ENCODE measurements at places on chromosomes 2 and 18.

GRCh38 chr18:32459361-32460101 is 11.2 kb downstream of the GAREM1 start:
- DNase-seq: no peak

GRCh38 chr2:226077841-226078240 is 678.3 kb downstream of the NYAP2 start:
- no peak for DNase-seq

- DNase-seq: no peak
Observed at GRCh38 chr2:197128897-197129296, 181.7 kb downstream of the ANKRD44 start.

- no peak for DNase-seq
Observed at GRCh38 chr2:88896971-88897370, 205.5 kb downstream of the RPIA start.

DNA sequence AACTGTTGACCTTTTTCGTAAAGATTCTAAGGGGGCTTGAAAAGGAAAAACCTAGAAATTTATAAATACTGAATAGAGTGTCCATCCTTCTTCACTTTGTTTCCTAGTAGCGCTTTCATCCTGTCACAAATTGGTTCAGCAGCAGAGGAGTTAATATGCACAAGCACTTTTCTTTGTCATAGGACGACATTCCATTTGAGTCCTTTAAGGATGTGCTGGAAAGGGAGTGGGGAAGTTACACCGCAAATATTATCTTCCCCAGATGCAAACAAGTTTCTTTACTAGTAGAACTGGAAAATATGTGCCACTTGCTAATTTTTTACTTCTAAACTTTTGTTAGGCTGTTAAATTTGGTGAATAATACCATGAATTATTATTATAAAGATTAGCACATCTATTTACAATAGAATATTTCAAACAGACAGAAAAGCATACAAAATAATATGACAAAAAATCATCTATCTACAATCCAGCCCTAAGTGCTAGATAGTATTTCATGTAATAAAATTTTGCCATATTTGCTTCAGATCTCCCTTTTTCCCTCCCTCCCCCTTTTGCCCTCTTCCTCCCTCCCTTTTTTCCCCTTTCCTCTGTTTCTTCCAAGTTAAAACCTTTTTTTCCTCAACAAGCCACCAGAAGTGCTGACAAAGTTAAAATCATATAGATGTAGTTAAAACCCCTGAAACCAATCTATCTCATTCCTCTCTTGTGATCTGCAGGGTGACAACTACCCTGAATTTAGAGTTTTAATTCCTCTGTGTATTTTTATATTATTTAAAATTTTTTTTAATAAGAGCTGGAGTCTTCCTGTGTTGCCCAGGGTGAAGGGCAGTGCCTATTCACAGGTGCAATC is 50.5 kb upstream of the MAP4K3 start:
- no peak for DNase-seq

GRCh38 chr2:56021579-56021978 is 98.0 kb upstream of the EFEMP1 start:
- no peak for DNase-seq

GRCh38 chr2:164514491-164514890 is 106.8 kb downstream of the GRB14 start:
- no peak for DNase-seq

DNA sequence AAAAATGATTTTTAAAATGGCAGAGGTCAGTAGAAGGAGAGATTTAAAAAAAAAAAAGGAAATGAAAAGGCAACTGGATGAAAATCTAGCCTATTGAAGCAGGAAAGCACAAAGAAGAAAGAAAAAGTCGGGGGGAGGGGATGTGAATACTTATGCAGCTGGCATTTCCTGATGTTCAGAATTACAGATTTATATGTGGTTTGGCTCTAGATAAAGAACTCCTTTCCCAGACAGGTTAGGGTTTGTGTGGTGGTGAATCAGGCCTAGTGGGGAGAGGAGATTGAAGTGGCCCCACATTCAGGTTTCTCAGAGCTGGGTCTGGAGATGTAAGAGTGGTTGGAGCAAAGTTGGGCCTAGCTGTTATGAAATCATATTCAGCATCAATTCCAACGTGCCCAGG is 394.4 kb downstream of the FIGN start:
- no peak for DNase-seq

DNA sequence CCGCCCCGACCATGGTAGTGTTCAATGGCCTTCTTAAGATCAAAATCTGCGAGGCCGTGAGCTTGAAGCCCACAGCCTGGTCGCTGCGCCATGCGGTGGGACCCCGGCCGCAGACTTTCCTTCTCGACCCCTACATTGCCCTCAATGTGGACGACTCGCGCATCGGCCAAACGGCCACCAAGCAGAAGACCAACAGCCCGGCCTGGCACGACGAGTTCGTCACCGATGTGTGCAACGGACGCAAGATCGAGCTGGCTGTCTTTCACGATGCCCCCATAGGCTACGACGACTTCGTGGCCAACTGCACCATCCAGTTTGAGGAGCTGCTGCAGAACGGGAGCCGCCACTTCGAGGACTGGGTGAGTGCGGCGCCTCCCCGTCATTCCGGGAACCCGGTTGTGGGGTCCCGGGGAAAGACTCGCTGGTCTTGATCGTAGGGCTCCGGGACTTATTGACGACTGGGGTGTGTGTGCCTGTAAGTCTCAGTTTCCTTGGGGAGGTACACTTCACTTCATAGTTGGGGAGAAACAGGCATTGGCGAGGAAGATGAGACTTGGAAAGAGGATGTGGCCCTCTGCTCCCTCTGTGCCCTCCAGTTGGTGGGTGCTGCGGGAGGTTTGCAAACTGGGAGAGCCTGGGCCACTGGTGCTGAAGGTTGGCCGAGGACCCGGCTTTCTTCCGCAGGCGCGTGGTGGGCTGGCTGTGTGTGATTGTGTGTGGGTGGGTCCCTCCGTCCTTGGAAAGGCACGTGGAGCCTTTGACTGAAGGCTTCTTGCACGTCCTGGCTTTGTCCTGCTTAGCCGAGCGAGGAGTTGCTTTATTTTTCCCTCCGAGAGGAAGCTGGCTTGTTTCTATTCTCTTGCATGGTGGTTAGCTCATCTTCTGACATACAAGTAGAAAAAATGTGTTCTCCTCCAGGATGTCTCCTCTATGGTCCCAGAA is 886 bp downstream of the PRKCE start:
- DNase-seq: no peak

DNA sequence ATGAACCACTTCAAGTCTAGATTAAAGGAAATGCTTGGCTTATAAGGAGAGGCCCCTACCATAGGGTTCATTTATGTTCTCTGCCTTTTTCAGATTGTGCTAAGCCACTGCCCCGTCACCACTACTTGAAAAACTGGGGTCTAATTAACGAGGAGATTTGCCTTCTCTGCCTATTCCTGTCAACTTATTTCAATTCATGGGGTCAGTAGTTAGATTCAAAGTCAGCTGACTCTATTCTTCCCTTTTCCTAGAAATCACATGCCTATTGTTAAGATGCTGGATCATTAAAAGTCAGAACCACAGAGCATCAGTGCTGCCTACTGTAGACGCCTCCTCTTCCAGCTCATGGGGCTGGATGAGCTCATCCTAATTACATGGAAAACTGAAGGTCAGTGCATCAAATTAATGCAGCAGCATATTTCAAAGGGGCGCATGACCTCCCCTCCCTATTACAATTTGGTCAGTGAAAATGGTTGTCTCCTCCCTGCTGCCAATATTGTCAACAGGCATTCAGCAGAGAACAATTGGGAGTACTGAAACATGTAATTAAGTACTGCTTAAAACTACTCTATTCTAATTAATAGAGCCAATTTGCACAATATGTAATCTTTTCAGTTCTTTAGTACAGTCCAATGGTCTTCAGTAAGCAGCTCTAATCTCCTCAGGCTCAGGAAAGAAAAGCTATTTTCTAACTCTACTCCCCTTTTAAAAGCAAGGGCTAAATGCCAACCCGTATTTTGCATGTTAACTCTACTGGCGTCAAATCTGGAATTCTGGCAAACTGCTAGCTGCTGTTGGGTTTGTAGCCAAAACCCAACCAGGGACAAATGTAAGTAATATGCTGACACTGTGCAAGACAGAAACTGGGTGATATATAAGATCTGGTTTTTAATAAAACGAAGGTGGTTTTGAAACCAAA is 117.4 kb upstream of the ITGB6 start:
- DNase-seq: no peak

GRCh38 chr18:36451454-36452251 is 154.1 kb downstream of the FHOD3 start:
- no peak for DNase-seq

- no peak for DNase-seq
Observed at GRCh38 chr2:70247364-70248180, 856 bp downstream of the TIA1 start.

GRCh38 chr18:13514558-13514957 is 211.8 kb downstream of the FAM210A start:
- no peak for DNase-seq

DNA sequence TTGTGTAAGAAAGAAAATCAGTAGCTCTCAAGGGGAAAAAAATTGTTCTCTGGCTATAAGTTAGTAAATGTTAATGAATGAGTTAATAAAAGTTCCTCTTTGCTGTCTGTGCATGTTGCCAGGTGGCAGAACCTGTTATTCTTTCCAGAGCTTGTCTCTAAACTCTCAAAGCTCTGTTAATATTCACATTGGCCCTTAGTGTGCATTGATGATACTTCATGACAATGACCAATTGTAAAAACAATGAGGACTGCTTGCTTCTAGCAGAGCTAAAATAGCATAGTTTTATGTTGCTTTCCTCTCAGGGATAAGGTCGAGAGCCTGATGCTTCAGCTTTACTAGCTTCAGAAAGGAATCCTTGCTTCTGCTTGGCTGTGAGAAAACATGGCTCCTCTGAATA is 91.5 kb downstream of the RAD51AP2 start:
- DNase-seq: no peak

DNA sequence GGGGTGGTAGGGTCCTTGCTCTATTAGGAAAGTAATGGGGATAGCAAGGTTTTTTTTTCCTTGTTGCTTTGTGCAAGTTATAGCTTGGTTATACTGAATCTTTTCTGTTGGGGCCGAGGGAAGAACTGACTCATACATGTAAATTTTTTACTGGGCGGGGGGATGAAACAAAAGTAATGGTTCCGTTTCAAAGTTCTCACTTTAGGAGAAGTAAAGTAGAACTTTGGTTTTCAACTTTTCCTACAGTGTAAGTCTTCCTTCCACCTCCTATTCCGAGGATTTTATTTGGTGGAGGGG is 1.1 kb downstream of the AFTPH start:
- DNase-seq: peak; percentile 9

DNA sequence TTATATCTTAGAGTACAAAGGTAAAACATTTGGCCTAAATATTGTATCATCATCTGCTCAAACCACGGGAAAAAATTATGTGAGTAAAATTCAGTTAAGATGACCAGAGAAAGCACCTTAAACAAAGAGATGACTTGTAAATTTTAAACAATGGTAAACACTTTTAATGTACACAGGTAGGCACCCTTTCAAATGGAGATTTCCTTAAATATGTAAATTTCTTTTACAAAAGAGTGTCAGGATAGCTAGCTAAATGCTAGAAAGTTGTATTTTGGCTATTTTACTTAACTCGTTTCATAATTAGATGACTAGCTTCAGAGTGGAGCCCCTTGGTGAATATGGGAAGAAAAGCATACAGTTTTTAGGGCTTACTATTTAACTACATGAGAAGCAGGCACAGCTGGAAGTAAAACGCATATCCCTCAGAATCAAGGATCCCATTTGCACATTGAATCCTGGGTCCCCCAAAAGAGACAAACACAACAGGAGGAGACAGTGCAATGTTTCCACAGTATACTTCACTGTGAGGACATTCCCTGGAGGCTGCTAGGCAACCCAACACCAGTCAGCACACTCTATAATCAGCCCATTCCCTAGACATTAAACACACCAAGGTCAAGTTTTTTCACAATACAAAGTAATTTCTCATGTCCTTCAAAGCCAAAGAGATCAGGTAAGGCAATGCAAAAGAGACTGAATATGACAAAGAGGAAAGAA is 1154.4 kb downstream of the DPP10 start:
- DNase-seq: no peak

DNA sequence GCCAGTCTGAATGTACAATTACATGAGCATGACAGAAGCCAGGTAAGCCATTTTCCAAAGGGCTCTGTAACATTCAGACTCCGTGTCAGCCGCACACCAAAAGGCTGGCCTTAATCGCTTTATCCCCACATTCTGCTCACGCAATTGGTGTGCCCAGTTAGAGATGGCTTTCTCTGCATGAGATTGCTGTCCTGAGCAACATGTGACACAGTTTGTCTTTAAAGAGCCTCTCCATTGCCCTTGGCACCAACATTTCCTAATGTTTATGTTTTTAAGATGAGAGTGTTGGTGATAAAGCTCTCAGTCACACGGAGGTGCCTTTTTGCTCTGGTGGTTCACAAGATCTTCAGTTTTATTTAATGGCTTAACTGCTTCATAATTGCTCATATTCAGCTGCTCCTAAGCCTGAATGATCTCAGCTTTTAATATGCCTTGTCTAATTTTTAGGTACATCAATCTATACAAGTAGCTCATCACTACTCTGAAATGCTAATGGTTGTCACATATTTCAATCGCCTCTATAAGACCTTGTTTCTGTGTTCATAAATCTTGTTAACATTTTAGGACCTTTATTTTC is 164.8 kb upstream of the ACVR2A start:
- DNase-seq: no peak

DNA sequence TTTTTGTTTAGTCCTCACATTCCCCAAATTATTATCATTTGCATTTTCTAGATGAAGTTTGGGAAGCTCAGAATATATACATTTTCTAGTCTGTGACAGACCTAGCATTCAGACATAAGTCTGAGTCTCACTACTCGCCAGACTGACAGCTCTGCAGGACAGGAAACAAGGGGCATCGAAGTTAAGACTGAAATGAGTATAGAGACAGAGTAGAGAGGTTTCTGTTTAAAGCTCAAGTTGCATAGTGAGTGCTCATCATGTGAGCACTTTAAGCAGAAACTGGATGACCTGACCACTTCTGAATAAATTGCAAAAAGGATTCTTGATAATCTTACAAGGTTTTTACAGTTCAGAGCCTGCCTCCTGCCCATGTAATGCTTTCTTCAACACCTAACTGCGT is 1.1 kb downstream of the HADHB start:
- no peak for DNase-seq

GRCh38 chr18:3836483-3837335 is 386.7 kb downstream of the TGIF1 start:
- DNase-seq: no peak

DNA sequence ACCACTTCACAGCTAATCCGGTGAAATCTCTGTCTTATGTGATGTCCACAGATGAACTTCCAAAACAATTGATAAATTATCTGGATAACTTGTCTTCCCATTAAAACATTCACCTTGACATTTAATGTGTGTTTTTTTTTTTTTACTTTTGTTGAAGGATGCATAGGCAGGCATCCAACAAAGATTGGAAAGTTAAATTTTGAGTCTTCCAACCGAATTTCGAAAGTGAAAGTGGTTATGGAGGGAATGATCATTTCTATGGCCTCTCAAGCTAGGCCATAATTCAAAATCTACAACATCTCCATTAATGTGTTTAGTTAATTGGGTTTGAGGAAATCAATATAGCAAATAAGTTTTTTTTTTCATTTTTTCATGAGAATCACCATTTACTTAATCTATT is 1495.5 kb upstream of the ACVR2A start:
- DNase-seq: no peak

DNA sequence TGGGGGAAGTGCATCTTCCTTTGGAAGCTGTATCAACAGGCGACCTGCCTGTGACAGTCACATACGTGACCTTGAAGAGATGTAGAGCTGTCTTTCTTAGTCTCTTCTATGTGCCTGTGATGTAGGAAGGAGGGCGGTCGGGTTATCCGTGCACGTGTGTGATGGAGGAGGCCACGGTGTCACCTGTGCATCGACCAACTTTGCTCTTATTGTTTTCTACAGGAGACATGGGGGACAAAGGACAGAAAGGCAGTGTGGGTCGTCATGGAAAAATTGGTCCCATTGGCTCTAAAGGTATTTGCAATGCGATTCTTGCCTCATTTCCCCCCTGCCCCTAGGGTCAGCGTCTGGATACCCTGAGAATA is 20.7 kb upstream of the ALLC start:
- DNase-seq: no peak
